ENCODE measurements at places on chromosomes 5 and 9. TPM values are rescaled to one million over a fixed set of nuclear protein-coding genes. Genes with fewer than 3 reads are reported as not detected.

DNA sequence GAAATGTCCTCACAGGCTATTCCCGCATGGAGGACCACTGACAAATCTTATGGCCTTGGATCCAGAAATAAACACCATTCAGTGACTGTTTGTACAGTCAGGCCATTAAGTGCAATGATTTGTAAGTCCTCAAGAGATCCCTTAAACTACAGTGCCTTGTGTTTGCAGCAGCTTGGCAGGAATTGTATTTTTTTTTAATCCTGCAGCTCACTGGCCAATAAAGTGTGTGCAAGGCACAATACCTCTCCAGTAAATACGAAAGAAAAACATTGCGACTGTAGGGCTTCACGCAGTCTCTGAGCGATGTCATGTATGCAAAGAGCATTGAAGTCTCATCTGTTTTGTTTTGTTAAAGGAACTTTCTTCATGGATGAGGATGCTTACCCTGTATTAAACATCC lies 74.2 kb upstream of the TUSC1 start:
- no peak for DNase-seq

Gene SOWAHA
- 0.12 TPM for total RNA-seq

DNA sequence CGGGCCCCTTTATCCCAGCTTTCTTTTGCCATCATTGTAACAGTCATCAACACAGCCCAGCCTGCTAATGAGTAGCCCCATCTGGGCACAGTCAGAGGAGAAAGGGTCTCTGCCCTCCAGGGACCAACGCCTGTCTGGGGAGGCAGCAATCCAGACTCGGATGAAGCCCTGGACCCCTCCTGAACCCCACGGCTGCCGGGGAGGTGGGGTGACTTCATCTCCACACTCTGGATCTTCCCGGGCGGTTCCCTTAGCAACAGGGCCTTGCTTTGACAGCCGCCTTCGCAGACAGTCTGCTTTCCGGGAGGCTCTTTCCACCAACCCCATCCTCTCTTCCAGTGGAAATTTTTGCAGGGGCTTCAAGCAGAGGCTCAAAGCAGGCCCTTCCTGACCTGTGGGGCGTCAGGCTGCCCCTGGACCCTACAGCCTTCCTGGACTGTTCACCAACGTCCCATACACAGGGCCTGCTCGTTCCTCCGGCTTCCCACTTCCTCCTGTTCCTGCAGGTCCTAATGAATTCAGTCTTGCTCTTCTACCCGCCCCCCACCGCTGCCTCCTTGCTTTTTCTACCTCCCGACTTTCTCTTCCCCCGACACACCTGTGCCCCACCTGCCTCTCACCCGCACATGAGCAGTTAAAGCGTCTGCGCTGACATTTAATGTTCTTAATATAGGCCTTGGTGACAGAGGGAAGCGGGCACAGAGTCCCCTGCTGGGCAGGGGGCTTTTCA lies 161.7 kb upstream of the MVB12B start:
- no peak for DNase-seq

DNA sequence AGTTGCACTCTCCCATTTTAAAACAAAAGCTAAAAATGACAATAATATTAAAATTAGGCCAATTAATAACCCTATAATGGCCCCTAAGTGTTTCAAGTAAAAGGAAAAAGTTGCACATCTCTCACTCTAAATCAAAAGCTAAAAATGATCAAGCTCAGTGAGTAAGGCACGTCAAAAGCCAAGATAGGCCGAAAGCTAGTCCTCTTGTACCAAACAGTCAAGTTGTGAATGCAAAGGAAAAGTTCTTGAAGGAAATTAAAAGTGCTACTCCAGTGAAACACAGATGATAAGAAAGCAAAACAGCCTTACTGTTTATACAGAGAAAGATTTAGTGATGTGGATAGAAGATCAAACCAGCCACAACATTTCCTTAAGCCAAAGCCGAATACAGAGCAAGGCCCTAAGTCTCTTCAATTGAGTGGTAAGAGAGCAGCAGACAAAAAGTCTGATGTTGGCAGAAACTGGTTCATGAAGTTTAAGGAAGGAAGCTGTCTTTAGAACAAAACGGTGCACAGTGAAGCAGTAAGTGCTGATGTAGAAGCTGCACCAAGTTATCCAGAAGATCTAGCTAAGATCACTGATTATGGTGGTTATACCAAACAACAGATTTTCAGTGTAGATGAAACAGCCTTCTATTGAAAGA lies 144.1 kb upstream of the ACOT12 start:
- DNase-seq: no peak

DNA sequence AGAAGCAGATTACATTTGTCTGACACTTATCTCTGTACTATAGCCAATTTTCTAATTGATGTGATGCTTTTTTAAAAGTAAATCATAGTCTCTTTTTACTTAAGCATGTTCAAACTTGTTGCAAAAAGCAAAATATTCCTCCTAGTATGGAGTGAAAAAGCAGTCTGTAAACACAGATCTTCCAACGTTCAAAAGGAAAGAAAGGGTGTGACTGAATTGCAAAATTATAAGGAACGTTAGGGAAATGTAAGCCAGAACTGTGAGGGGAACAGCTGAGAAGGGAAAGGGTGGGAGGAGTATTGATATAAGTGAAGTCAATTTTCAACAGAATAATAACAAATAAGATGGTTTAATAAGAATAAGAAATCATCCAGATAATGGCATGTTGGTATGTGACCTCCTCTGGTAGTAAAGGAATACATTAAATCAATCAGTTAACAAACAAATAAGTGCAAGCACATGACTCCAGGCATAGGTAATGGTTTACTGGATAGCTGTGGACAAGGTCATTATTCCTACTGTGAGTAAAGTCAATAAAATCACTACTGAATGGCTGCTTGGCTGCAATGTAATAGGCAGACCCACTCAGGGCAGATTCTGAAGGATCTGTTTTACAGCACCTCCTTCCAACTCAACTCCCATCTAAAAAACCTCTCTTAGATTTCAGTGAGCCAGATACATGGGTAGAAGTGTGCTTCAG lies 239.1 kb upstream of the NMUR2 start:
- no peak for DNase-seq

Gene KCNN2
- 7.1 TPM for total RNA-seq

- DNase-seq: no peak
Observed at GRCh38 chr9:133967024-133967741, 24.9 kb downstream of the VAV2 start.

Gene TEK
- total RNA-seq: 30.2 TPM

DNA sequence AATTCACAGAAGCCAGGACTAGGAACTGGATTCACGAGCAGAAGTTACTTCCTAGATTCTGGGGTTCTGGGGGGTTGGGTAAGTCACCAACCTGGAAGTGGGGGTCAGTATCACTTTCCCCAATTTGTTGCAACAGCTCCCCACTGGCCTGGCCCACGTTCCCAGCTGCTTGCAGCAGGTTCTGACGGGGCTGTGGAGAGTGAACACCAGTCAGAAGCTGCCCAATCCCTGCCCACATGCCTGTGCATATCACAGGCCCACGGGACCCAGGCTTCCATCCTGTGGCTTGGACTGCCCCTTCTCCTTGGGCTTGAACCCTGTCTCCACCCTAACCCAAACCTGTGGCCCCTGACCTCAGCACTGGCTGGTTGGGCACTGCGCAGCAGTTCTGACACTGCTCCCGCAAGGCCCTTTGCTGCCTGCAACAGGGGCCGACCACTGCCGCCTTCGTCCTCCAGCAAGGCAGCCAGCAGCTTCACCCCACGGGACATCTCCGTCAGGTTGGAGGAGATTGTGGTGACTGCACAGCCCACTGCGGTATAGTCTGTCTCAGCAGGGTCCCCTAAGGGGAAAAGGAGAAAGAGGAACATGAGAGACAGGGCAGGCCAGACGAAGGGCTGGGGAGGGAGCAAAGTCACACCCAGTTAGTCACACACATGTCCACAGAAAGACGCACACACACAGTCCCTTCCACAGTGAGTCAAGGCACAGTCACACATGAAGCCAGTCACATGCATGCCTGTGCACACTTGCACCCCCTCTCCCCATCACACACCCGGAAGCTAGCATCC lies 13.1 kb downstream of the TLN1 start:
- no peak for DNase-seq

DNA sequence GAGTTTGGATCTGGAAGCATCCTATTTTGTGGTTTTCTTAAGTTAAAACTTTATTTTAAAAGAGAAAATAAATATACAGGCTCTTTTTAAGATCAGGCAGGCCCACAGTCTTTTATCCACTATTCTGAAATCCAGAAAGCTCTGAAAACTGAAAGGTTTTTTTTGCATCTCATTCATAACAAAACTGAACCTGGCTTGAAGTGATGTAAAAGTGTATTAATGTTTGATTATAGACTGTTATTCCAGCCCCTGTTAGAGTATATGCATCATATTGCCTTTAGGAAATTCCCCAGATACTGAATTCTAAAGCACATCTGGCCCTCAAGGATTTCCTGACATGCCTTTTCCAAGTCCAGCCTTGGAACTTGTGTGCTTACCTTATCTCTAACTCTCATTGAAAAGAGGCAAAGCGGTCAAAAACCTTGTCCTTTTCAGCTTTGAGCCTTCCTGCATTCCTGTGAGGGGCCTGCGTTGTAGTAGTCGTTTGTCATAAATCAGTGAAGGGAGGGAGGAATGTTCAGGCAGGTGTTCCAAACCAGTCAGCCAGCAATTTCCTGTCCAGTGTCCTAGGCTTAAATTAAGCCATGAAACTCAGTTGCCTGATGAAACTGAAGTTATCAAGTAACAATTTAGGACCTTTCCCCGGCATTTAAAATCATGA lies 110.4 kb downstream of the TLE4 start:
- no peak for DNase-seq

Gene FST
- 10.0 TPM for total RNA-seq

Gene RNF183
- 0.82 TPM for total RNA-seq

Gene ASPN
- 48.3 TPM for total RNA-seq

Gene MARCHF3
- 7.4 TPM for total RNA-seq

GRCh38 chr9:89352451-89352850 lies 34.2 kb downstream of the SECISBP2 start:
- DNase-seq: no peak

Gene ENTPD8
- total RNA-seq: not detected

DNA sequence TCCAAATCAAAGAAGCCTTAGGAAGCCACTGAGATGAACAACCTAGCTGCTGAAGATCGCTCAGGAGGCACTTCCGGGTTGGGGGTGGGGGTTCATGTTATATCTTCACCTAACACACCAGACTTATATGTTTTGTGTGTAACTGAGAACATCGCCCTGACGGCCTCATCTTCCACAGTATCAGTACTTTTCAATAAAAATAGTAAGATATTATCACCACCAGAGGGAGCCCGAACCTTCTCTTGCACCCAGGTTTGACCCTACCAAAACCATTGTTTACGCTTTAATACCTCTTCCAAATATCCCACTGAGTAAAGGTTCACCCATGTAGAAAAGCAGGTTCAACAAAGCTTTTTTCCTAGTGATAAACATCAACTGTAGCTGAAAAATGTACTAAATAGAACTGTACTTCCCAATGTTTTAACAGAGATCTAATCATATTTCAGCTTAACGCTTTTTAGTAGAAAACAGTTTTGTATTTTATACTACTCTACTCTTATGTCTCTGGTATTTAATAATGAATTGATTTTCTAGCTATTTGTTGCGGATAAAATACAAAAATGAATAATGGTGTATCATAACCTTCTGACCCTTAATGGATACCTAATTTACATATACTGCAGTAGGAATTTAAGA lies 244.0 kb downstream of the EPB41L4A start:
- peak; percentile 15 for DNase-seq

DNA sequence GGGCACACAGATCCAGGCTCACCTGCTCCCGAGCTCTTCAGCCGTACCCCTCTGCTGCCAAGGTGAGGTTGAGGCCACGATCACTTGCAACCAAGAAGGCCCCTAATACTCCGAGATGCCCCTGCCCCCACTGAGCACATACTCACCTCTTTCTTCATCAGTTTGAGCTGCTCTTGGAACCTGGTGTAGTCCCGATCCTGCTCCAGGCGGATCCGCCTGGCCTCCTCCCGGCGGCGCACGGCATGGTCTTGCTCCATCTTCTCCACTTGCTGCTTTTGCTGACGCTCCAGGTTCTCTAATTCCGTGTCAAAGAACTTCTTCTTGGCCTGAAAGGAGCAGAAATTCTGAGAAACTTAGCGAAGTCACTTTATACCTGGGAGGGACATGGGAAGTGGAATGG lies 75.7 kb upstream of the FBXW11 start:
- DNase-seq: no peak

Gene ARAP3
- 39.9 TPM for total RNA-seq

DNA sequence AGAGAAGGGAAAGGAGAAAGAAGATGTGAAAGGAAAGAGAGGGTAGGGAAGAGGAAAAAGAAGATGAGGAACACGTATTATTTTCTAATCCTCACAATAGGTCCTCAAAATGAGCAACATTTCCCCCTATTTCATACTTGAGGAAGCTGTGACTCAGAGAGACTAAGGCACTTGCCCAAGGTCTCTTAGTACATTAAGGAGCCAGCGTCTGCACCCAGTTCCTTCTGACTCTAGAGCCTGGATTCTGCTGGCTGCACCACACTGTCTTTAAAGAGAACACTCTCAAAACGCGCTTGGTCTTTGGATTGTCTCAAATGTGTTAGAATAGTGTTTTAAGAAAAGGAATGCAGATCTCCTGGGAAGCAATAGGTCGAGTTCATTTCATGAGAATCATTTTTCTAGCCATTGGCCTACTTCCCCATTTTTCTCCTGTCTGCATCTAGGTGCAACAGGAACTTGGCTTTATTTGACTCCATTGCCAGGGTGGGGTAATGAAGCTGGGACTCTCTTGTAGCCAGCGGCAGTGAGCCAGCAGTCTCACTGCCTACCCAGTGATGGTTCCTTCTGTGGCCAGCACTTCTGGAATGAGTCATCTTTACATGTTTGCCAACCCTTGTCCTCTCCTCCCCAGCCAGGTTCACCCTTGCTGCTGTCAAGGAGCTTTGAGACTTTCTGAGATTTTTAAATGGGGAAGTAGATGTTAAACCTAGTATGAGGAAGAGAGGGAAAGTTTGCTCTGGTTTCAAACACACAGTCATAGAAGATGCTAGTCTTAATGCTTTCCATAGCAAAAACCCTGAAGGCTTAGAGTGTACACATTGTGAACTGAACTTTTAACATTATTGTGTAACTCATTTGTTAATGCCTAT lies 82.7 kb downstream of the DOCK8 start:
- no peak for DNase-seq

- no peak for DNase-seq
Observed at GRCh38 chr5:55289808-55290207, 17.7 kb downstream of the DHX29 start.

GRCh38 chr5:74073257-74073656 lies 447.3 kb downstream of the ARHGEF28 start:
- DNase-seq: no peak

- DNase-seq: no peak
Observed at GRCh38 chr9:20996809-20997208, 34.6 kb downstream of the HACD4 start.

- DNase-seq: no peak
Observed at GRCh38 chr5:108481355-108481931, 99.5 kb upstream of the FBXL17 start.
